ENCODE measurements at places on chromosomes 16 and 17.

DNA sequence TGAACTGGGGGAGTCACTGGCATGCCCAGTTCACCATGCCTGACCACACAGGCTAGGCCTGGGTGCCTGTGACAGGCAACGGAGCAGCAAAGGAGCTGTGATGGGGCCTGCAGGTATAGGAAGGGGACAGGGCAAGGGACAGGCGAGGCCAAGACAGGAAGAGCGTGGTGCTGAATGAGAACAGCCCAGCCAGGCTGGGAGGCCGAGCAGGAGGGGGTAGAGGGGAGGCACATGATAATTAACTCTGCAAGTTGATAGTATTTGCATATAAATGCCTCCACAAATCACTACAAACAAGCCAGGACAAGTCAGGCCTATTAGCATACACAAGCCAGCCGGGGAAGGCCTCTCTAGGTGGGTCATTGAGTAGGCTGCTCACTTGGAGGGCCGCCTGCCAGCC lies 7.8 kb downstream of the ZFHX3 start:
- DNase-seq = no peak

- DNase-seq = no peak
Observed at GRCh38 chr17:35775039-35775438, 14.4 kb downstream of the C17orf50 start.

DNA sequence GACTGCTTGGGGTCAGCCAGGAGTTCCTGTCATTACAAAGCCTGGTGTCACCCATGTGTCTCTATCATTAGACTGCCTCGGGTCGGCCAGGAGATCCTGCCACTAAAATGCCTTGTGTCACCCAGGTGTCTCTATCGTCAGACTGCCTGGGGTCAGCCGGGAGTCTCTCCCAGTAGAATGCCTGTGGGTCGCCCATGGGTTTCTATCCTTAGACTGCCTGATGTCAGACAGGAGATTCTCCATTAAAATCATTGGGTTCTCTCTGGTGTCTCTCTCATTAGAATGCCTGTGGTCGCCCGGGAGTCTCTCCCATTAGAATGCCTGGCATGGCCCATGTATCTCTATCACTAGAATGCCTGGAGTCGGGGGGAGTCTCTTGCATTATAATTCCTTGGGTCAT lies 2231.0 kb downstream of the TP53TG3F start:
- no peak for DNase-seq

DNA sequence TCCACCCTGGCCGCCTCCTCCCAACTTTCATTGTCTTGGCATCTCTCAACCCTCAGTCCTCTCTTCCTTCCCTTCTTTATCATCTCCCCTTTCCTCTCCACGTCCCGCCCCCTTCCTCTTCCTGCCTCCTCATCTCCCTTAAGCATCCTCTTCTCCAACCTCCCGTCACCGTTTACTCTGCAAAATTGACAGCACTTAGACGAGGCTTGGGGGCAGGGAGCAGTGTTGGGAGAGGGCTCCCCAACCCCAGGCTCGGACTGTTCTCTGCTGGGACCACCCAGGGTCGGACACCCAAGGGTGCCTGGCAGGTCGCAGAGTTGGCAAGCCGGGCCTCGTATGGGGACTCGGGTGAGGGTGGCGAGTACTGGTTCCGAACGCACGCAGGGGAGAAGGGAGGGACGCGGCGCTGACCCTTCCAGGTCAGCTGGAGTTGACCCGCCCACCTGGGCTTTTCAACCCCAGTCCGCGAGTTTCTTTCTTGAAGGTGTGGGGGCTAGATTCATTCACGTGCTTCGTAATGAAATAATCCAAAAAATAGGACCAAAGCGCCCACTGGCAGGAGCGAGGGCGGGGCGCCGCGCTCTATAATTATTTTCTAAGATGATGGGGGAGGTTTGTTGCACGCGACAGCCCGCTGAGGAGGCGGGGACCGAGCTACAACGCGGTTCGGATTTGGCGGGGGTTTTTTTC lies 775 bp upstream of the PAGR1 start:
- no peak for DNase-seq

DNA sequence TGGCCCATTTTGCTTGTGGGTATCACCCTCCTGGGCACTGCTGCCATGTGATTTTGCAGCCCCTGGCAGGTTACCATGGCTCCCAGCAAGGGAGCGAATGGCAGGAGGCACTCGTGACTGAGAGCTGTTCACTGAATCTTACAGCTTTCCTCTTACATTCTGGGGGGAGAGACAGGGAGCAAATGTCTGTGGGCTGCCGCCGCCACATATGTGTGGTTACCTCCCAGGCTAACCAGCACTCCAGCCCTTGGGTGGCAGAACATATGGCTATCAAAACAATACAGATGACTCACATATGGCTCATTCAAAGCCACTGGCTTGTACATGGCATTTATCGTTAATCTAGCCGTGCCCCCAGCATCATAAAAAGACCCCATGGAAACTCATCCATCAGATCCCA lies 19.8 kb downstream of the GTF3C1 start:
- peak; percentile 53 for DNase-seq

DNA sequence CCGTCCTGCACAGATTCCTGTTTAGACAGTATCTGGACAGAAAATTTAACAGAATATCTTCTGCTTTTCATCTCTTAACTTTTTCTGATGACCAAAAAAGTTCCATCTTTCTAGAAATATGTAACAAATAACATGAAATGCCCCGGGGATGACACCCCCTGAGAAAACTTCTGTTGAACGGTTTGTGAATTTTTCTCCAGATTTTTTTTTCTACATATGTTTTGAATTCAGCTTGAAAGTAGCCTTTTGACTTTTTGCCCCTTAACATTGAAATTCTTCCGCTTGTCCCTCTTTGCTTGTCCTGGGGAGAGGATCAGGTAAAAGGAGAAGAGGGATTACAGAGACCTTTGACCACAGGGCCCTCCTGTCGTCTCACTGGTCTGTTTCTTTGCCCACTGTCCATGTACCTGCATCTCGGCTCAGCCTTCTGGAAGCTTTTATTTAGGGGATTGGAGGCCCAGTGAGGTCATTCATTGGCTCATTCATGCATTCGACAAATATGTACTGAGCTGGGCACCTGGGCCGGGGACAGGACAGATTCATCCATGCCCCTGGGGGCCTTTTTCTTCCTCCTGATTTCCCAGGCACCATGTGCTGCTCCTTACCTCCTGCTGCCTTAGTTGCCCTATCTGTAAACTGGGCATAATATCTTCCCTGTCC lies 19.6 kb upstream of the CPNE2 start:
- DNase-seq = no peak

GRCh38 chr16:86245351-86245750 lies 265.0 kb upstream of the FOXF1 start:
- DNase-seq = no peak

DNA sequence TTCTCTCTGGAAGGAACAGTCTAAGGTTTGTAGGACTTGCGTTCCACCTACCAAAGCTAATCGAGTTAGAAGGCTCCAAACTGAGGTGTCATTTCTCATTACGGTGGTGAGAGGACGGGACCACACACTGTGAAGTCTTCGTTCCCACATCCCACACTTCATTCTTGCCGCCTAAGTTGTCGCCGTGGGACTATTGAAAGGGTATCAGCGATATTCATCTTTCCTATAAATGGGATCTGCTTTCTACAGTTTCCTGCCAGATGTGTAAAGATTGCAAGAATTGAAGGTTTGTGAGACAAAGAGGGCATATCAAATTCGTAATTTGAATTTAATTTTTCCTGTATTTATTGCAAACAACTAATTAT lies 608 bp upstream of the TRIM37 start:
- DNase-seq = no peak

GRCh38 chr17:9645851-9646545 lies 681 bp downstream of the USP43 start:
- DNase-seq = peak; percentile 39

DNA sequence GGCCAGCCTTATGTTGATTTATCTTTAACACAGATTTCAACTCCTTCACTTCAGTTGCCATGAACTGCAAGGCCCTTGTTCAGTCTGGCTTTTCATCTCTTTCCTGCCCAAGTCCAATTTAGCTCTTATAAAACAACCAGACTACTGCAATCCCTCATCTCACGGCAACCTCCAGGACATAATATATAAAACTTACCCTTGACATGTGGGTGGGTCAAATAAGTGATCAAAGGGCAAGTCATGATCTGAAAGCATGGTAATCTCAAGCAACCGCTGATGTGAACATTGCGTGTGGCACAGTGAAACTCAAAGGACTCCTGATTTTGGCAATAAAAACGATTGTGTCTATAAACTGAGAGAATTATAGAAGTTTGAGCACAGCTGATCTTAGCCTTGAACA lies 364.6 kb downstream of the CDH13 start:
- no peak for DNase-seq

DNA sequence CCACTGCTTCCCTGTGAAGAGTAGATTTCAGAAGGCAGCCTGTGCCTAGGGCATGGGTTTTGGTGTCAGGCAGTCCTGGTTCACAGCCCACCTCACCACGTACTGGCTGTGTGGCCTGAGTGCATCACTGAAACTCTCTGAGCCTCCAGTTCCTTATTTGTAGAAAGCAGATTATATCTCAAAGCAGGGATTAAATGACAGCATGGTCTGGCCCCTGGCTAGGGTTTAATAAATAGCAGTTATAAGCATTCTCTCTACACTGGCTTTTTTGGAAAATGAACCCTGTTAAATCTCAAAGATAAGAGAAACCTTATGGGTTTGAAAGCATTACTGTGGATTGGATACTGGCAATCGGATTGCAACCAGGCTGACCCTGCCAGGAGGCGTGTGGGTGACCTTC lies 2.9 kb upstream of the MT1M start:
- DNase-seq = no peak

DNA sequence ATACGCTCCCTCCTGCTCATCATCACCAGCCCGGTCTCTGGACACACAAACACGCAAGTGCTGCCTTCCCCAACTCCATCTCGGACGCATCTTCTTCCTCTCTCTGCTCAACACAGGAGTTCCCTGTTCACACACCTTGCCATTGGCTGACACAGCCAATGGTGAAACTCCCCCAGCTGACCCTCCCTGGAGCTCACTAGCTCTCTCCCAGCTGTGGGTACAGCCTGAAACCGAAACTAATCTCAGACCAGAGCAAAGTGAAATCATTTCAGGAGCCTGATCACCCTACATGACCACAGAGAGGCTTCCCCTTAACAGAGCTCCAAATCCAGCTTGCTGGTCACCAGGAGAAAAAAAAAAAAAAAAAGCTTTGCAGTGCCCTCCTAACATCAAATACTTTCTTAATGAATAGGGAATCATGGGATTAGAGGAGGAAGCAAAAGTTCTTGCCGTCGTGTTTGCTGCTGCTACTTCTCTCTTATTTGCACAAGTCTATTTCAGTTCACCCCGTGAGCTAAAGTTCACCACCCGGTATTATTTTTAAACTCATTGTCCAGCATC lies 8.3 kb downstream of the CUEDC1 start:
- DNase-seq = peak; percentile 67

DNA sequence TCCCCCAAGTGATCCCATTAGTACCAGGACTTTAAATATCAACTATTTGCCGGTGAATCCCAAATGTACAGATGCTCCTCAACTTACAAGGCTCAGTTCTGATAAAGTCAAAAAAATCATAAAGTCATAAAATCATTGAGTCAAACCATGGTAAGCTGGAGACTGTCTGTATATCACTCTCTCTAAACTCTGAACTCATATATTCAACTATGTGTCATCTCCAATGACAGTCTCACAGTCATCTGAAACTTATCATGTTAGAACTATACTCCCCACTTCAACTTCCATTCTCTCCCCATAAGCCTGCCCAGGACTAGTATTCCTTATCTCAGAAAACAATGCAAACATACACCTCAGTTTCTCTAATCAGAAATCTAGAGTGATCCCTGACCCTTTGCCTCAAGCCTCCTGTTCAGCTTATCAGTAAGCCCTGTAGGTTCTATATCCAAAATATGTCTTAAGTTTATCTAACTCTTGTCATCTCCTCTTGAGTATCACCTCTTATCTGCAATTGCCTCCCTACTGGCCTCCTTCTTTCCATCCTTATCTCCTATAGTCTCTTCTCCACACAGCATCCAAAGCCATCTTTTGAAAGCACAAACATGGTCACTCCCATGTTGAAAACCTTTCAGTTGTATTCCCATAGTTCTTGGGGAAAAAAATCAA lies 55.0 kb downstream of the SSH2 start:
- DNase-seq = no peak

DNA sequence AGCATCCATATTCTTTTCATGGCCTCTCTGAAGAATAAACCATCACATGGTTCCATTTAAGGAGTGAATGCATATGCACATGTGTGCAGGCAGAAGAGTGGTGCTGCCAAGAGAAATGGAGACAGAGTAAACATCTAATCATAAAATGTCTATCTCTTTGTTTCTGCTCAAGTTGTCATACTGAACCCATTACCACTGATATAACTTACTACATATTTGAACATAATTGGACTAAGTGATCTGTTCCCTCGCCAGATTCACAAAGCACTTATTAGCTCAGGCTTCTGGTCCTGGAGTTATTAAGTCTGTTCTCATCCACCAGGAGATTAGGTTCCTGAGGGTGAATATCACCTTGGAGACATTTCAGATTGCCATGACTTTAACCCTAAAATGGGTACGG lies 72.3 kb upstream of the XYLT1 start:
- no peak for DNase-seq

- DNase-seq = no peak
Observed at GRCh38 chr17:59764292-59764741, 56.9 kb downstream of the VMP1 start.

GRCh38 chr17:58375811-58376210 lies 23.8 kb upstream of the SUPT4H1 start:
- DNase-seq = no peak

DNA sequence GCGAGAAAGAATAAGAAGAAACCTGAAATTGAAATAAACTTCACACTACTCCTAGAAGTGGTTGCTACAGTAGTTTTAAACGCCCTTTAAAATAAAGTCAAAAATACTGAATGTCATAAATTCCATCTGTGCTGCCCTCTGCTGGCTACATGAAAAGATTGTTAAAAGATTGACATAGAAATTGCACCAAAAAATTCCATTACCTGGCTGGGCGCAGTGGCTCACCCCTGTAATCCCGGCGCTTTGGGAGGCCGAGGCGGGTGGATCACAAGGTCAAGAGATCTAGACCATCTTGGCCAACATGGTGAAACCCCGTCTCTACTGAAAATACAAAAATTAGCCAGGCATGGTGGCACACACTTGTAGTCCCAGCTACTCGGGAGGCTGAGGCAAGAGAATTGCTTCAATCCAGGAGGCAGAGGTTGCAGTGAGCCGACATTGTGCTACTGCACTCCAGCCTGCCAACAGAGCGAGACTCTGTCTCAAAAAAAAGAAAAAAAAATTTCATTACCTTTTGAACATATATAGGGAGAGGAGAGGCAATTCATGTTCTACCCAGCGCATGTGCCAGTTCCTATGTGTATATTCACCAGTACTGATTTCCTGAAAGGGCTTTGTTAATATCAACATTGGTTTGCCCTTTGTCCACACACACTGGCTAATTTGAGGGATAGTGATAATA lies 36.5 kb downstream of the CYTH1 start:
- DNase-seq = no peak
